ENCODE measurements at places on chromosomes 5 and 9. TPM values are rescaled to one million over a fixed set of nuclear protein-coding genes. Genes with fewer than 3 reads are reported as not detected.

Gene ZMAT2
- 45.7 TPM for total RNA-seq

Gene IFNA21
- total RNA-seq: not detected

Gene PCDHA9
- not detected for total RNA-seq

Gene ADGRV1
- not detected for total RNA-seq

Gene OR2K2
- not detected for total RNA-seq

Gene PCSK1
- not detected for total RNA-seq

Gene MXD3
- 43.1 TPM for total RNA-seq

DNA sequence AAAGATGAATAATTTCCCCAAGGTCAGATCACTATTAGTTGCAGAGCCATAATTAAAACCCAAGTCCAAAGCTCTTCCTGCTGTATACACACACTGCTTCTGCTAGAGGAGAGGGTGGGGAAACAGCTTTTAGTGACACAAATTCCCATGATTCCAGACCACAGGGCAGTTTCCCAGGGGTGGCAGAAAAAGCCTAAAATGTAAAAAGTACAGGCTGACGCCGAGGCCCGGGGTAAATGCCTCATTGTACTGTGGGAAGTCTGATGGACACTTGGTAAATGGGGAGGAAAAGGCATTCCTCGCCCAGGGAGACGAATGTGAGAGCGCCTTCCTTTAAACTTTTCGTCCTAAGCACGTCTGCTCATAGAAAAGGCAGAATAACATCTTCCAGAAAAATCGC, 65.7 kb downstream of the DENND1A start:
- DNase-seq: no peak

- DNase-seq: no peak
Measured at GRCh38 chr5:88524941-88525340, 256.3 kb upstream of the TMEM161B start.

DNA sequence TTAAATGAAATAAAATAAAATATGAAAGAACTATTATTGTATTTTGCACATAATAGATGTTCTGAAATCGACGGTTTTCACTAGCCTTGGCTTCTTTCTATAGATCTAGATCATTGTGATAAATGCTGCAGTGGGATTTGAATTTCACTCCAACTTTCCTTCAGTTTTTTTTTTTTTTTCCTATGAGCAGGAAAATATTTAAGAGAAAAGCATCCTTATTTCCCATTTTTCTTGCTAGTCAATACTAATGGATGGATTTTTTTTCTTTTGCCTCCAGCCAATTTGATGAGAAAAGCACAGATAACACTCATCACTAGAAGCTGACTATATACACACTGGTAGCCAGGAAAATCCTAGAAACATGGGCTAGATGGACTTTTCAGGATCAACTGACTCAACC, 249.0 kb downstream of the NFIB start:
- DNase-seq: no peak

- DNase-seq: no peak
Measured at GRCh38 chr5:43702293-43702692, 99.3 kb downstream of the NNT start.

- no peak for DNase-seq
Measured at GRCh38 chr9:93464876-93465275, 11.5 kb upstream of the FAM120AOS start.

DNA sequence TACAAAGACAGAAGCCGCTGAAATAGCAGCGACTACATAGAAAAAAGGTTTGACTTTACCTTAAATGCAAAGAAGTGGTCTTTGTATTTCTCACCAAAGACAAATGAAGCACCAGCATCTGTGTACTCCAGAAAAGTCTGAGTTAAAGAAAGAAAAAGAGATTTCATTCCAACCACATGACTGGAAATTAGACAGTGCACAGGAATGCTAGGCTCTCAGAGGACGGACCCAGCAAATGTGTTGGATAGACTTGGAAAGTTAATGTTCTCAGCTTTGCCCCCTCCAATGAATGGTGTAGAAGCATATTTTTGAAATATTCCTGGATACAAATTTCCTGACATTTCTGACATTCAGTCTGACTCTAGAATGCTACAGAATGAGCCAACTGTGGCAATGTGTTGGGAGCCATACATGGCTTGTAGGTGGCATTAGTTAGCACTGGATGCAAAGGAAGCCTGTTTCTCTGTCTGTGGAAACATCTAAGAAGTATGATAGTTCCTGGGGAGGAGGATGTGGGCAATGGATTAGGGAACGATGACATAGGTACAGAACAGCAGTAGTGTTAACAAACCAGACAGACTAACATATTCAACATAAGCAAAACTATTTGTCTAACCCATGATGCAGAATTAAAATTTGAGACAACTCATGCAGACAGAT, 43.3 kb downstream of the SLC28A3 start:
- peak; percentile 57 for DNase-seq

DNA sequence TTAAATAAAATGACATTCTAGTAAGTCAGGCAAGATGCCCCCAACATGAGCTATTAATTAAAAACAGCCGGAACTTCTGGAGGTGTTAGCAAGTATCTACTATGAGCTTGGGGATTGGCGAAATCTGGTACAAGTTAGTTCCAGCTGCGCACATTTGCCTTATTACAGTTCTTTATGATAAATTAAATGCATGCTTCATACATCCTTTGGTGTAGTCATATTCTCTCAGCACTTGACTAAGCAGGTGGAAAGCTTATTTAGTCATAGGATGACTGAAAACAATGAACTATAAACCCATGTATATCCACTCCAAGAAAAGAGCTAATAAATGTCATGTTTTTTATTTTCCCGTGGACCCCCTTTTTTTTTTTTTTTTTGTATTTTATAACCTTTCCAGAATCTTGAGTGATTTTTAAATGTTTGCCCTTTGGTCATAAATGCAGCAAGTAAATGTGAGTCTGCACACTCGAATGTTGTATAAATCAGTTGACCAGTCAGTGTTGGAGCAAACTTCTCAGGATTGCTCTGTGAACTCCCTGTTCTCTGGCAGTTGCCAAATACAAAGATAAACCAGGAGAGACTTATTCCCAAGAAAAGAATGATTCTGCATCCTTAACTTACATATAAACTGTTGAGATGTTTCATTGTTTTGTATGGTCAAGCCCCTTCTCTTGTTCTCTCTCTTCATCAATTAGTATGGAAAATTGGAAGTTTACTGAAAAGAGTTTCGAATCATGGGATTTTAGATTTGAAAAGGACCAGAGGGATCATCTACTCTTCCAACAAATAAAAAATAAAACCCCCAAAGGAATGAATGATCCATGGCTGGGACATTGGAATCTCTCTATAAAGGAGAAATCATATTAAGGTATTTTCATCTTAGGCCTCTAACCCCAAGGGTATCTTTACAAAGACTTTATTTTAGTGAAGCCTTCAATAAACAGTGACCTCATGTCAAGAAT, 38.3 kb downstream of the PIK3R1 start:
- DNase-seq: no peak

DNA sequence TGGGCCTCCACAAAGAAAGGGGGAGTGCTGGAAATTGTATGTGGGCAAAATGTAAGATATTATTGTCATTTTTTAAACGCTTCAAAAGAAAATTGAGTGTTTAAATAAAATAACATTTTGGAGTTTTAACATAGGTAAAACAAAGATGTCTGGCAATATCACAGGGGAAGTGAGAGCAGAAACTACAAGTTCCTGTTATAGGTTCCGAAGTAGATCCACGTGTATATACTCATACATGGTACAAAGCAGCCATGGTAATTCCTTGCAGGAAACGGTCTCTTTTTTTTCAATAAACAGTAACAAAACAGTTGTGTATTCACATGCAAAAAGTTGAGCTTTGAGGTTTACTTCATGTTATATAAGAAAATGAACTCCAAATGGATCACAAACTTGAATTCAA, 78.4 kb downstream of the MTRR start:
- DNase-seq: no peak

DNA sequence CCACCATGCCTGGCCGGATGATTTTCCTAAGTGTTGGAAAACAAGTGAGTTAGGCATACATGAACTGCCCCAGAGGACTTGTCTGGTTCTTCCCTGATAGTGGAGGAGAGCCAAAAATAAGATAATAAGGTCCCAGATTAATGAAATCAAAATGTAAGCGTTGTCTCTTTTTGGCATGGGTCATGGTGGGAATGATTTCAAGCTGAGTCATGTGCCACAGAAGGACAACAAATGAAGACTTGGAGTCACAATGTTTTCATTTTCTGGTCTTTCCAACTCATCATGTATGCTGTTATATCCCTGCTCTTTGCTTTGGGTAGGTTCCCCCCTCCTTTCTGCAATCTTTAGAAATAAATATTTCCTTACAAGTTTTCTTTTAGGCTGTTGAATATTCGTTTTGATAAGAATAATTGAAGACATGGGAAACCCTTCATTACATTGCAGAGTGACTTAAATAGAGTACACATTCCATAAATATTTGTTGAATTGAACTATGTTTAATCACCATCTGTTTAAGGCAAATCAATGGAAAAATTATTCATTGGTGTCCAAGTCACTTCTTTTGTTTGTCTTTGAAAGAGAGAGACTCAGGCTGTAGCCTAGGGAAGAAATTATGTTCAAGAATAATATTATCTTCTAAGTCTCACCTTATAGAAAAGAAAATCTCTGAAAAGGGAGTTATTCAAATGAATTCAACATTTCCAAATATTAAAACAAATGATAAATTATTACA, 196.3 kb downstream of the CSNK1G3 start:
- peak; percentile 97 for DNase-seq

DNA sequence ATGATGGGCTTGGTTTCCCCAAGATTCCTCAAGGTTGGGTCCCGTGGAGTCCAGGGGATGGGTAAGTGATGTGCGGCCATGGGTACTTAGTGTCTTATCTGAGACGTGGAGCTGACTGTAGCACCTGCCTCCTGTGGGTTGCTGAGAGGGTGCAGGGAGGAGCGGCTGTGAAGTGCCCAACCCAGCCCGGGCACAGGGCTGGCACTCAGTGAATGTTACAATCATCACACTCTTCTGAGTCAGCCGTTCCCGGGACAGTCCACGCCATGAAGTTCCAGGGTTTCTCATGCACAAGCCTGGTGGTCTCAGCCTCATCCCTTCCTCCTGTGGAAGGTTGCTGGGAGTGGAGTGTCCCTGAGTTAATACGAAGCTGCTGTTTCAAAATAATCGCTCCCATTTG, 29.1 kb downstream of the NTNG2 start:
- no peak for DNase-seq

GRCh38 chr5:133383580-133383939, 228.8 kb downstream of the FSTL4 start:
- no peak for DNase-seq

- peak; percentile 20 for DNase-seq
Measured at GRCh38 chr5:176535101-176535663, 2.0 kb downstream of the RNF44 start.

GRCh38 chr9:124220946-124221451, 36.8 kb upstream of the NEK6 start:
- DNase-seq: no peak

DNA sequence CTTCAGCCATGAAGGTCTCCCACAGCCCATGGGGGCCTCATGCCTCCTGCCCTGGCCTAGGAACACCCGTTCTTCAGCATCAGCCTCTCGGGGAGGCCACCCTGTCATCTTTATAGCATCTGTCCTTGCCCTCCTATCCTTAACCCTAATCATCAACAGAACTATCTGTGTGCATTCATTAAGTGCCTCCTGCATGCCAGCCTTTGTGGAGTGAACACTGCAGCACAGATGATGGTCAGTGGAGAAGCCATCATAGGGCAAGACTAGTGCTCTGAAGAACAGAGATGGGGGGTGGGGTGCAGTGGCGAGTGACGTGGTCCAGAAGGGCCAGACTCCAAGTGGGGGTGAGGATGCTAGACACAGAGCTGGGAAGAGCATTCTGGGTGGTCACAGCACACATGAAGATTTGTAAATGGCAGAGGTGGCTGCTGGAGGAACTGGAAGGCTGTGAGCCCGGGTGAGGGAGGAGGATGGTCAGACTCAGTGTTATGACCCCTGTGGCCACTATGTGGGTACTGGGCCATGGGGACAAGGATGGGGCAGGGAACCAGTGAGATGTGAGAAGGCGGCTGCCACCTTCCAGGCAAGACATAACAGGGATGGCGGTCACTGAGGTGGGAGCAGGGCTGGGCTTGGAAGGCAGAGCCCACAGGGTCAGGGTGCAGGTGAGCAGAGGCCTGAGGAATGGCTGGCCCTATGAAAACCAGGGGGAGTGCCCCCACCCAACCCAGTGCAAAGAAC, 3.6 kb upstream of the CARD19 start:
- DNase-seq: no peak

DNA sequence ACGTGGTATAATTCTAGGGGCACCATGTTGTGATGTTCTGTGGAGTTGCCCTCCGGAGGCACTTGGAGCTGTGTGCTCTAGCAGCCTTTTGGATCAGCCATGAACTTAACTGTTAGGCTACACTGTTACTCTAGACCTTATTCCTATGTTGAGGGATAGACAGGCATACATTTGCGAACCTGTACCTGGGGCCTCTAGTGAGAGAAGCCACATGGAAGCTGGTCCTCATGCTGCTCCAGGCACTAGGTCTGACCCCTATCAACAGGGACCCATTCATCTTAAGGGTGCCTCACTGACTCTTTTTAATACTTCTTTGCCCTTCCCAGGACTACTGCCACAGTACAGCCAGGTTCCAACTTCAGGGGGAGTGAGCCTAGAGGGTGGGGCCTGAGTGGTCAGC, 594.8 kb downstream of the RAB3C start:
- no peak for DNase-seq

- DNase-seq: no peak
Measured at GRCh38 chr5:97847920-97848631, 665.0 kb upstream of the RIOK2 start.

DNA sequence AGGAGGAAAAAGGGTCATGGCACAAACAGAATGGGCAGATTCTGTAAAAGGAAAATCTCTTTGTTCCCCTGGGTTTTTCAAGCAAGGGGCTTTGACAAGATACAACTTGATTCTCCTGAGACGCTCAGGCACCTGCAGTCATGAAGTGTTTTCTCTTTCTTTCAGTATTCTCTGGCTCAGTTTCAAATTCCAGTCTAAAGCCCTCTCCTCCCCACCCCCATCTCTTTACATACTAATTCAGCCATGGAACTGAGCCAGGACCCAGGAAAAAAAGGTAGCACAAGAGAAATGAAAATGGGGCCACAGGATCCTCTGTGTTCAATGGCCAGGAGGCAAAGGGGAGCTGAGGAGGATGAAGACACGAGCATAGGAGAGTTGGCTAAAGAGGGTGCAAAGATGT, 408.4 kb downstream of the SPOCK1 start:
- no peak for DNase-seq

- DNase-seq: no peak
Measured at GRCh38 chr9:95000821-95001220, 274.3 kb downstream of the AOPEP start.
